Kidney tubule cell (primary cell): ENCODE measurements at places on chromosomes 16 and 17.
A peak's percentile ranks its signal among the peaks of the same experiment; 100 is the strongest.

GRCh38 chr16:13393816-13394215 lies 492.4 kb downstream of the SHISA9 start:
- DNase-seq = no peak

- no peak for DNase-seq
Measured at GRCh38 chr16:85867189-85867588, 31.8 kb upstream of the IRF8 start.

- no peak for DNase-seq
Measured at GRCh38 chr16:50002190-50002589, 22.8 kb upstream of the CNEP1R1 start.

- no peak for DNase-seq
Measured at GRCh38 chr16:71364133-71364681, 5.7 kb downstream of the CALB2 start.

DNA sequence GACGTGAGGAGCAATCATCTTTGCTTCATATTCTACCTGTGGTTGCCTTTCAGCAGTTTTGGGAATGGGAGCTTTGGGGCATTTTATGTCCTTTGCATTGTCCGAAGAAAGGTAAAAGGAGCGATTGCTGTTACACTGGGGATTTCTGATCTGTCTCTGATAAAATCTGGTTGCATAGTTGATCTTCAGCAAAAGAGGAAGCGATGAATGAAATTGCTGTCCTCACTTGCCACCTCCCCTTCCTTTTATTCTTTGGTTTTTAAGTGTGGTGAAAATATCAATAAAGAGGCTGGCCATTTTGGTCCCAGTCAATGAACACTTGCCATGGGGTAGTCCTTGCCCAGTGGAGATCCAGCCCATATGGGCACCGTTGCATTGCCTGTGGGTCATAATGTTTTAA lies 236.8 kb downstream of the MSI2 start:
- no peak for DNase-seq

- DNase-seq = no peak
Measured at GRCh38 chr17:76579281-76579680, 6.4 kb downstream of the ST6GALNAC2 start.

GRCh38 chr17:32882734-32883133 lies 5.8 kb upstream of the MYO1D start:
- peak; percentile 66 for DNase-seq

- DNase-seq = peak; percentile 42
Measured at GRCh38 chr16:12729448-12729847, 74.2 kb downstream of the CPPED1 start.

DNA sequence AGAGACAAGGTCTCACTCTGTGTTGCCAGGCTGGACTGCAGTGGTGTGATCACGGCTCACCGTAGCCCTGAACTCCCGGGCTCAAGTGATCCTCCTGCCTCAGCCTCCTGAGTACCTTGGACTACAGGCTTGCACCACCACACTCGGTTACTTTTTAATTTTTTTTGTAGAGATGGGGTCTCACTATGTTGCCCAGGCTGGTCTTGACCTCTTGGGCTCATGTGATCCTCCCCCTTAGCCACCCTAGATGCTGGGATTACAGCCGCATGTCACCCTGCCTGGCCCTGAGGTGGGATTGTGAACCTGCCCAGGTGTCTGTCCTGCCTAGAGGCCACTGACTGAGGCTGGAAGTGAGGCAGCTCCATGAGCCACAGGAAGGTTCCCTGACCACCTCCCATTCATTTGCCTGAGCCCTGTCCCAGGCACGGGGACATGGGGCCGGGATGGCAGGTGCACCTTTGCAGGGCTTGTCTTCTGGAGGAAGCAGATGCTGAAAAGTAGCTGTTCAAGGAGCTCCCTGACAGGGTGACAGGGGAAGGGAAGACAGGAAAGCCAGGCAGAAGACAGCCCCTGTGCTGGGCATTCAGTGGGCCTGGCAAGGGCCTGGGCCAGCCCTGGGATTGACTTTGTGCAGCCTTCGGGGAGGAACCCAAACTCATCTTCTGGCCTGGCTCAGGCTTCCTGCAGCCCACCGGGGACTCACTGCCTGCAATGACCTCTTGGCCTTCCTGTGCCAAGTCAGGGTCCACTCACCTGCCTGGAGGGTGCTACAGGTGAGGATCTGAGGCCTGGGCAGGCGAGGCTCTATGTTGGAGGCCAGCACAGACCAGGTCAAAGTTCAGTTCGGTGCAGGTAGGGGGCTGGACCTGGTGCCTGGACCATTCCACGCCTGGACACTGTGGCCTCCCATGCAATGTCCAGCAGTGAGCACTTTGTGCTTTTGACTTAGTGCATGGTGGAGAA lies 8.1 kb upstream of the NOTUM start:
- no peak for DNase-seq

DNA sequence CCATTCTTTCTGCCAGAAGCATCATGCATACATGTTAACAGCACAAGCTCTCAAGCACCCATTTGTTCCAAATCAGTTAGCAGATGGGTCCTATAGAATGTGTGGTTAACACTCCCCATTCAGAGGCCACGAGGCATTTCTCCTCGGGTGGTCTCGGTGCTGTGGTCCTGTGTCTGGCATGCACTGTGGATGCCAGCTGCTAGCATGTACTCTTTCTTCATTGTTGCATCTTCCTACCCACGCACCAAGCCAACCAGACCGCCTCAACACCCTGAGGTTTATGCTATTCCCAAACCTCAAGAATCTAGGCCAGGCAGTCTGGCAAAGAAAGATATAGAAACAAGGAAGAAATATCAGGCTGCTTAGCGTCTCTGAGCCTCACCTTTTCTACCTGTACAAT lies 27.8 kb upstream of the MRTFB start:
- DNase-seq = no peak

DNA sequence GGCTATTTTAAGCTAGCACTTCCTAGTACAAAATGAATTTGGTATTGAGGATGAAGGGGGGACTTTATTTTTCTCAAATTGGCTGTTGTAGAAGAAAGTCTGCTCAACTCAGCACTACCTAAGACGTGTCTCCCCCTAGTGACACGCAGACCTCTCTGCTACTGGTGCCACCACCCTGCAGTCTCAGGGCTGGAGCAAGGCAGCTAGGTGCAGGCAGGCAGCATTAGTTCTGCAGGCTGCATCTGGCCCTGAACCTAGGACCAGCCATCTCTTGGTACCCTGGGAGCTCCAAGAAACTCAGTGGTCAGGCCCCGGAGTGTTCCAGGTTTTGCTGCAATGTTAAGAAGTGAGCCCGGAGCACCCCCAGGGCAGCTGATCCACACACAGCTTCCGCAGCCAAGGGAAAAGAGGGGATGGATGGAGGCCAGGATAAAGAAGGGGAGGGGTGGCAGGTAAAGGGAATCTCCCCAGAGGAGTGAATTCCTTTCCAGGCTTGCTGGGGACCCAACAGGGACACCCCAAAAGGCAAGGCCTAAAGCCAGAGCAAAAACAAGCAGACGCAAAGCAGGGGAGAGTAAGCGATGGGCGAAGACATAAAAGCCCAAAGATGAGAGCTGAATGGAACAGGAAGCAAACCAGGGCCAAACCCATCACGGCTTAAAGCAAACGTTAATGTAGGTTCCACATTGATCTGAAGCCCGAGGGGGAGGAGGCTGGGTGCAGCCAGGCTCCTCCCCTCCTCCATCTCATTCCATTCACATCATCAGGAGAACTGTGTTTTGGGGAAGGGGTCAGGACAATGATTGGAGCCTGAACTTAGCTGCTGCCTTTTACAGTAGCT lies 200.5 kb downstream of the ZFHX3 start:
- DNase-seq = peak; percentile 43

GRCh38 chr16:73196670-73197069 lies 148.7 kb upstream of the ZFHX3 start:
- peak; percentile 70 for DNase-seq

GRCh38 chr16:68086860-68087268 lies 1.7 kb downstream of the NFATC3 start:
- DNase-seq = no peak

DNA sequence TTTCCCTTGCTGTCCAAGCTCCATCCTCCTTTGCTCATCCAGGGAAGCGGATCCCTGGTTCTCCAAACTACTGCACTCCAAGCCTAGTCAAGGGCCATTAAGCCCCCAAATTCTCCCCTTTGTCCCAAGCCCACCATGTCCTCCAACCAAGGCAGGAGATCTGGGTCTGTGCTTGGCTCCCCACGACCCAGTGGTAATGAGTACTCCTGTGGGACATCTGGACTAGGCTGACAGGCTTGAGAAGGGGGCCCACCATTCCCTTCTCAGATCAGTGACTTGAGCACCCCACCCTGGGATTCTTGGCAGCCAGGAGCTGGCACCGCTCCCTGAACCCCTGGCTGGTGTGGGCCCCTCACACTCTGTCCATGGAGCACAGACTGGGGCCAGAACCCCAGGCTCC lies 17.1 kb downstream of the OSBPL7 start:
- DNase-seq = no peak
